Mucosa of descending colon (tissue), 3 donors: ENCODE measurements at places on chromosomes 11 and 22. TPM values are rescaled to one million over a fixed set of nuclear protein-coding genes. Genes with fewer than 3 reads are reported as not detected.

Gene ELMOD1
- not detected for total RNA-seq

Gene FAM227A
- total RNA-seq, result 0.52 TPM

Gene CHRM4
- 3.1 TPM for total RNA-seq

Gene CHRM1
- total RNA-seq, result 1.4 TPM

Gene DENND6B
- 5.2 TPM for total RNA-seq

Gene CCDC89
- total RNA-seq, result 4.1 TPM

Gene CHRNA10
- 1.4 TPM for total RNA-seq

Gene H19
- total RNA-seq, result 5.8 TPM

Gene MMP1
- 0.47 TPM for total RNA-seq

Gene MS4A7
- total RNA-seq, result 28.6 TPM

Gene CABP4
- total RNA-seq, result 1.2 TPM

Gene MMP10
- 0.16 TPM for total RNA-seq

Gene ROM1
- total RNA-seq, result 3.8 TPM
